Stimulated activated CD4-positive, alpha-beta T cell treated with anti-CD3 and anti-CD28 coated beads, Interleukin-15, amount 100 ng/mL, for 1 hour (primary cell): ENCODE measurements at places on chromosomes 11 and 22.

DNA sequence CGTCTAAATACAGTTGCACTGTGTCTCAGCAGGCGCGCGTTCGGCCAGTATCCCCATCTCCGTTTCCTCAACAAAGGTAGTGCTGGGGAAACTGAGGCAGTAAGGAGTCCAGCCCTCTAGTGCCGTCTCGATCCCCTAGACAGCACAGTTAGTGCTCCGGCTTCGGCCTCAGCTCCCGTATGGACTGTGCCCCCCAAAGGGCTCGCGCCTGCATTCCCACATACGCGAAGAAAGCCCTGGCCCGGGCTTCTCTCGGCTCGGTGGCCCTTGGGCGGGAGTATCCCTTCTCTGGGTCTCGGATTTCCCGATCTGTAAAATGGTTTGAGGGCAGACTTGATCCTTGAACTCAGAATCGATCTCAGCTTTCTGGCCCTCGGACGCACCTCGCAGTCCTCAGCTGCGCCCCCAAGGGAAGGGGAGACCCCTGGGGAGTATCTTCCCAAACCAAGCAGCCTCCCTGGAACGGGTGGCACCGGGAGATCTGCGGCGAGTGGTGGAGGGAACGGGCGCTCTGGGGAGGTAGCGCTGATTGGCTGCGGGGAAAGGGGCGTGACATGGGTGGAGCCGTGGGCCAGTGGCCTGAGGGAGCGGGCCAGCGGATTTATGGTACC, 759 bp upstream of the PEX16 start:
- no peak for DNase-seq

DNA sequence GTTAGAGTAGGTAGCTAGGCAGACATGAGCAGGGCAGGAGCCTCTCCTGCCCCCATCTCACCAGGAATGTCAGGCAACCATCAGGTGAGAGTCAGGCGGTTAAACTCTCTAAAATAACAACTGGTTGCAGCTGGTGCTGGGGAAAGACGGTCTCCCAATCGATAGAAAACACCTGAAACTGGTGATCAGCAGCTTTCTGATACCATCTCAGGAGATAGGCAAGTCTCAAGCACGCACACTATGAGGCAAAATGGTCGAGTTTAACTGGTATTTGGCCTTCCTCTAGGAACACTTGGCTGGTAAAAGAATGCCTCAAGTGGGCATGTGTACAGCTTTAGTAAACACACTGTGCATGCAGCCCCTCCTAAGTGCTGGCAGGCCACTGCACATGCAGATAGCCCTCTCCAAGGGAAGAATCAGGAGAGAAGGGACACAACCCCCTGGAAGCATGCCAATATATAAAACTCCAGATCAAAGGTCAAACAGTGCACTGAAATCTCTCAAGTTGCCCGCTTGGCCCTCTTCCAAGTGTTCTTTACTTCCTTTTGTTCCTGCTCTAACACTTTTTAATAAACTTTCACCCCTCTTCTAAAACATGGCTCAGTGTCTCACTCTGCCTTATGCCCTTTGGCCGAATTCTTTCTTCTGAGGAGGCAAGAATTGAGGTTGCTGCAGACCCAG, 88.7 kb downstream of the USP35 start:
- no peak for DNase-seq

DNA sequence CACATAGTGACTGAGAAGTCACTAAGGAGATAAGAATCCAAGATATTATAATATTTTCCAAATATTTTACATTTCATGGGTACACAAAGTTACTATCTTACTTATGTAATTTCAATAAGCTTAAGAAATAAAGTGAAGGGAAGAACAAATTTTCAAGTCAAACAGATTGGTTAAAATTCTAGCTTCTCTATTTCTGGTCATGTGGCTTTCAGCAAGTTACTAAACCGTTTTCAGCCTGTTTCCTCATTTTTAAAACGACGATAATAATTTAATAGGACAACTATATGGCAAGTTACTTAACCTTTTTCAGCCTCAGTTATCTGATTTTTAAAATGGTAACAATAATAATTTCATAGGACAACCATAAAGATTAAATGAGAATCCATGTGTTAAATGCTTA, 15.6 kb downstream of the DCUN1D5 start:
- no peak for DNase-seq

DNA sequence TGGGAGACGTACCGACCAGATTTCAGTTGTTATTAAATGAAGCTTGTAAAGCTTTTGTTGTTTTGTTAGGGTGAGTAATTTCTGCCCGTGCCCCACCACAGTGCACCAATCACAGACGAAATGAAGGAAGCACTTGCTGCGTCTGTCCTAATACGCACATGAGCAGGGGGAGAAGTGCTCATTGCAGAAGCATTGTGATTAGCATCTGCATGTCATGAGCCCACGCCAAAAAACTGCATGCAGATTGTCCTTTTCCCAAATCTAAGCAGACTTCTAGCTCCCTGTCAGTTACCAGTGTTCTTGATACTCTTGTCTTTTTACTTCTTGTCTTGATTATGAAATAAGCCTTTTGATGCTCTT, 15.5 kb downstream of the RBX1 start:
- DNase-seq, result no peak

- DNase-seq, result no peak
Observed at GRCh38 chr11:17388609-17389210, at the start of gene KCNJ11. Gene KCNJ11, minus strand, starts transcription at chr11:17388659. Its CDS starts 568 bp downstream, at chr11:17388091.

DNA sequence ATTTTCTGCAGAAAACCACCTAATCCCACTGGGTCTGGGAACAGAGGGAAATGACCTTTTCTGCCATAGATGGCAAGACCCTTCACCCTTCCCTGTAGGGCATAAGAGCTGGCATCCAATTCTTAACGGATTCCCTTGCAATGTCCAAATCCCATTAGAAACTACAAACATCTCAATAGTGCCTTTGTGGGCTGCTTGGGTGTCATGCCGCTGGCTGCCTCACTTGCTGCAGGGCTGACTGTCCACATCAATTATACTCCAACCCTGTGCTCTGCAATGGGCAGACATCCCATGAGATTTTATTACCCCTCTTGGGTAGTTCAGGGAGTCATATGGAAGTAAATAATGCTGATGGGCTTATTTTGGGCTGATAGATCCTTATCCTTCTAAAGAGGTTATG, 7.3 kb downstream of the GRAP2 start:
- DNase-seq, result no peak

DNA sequence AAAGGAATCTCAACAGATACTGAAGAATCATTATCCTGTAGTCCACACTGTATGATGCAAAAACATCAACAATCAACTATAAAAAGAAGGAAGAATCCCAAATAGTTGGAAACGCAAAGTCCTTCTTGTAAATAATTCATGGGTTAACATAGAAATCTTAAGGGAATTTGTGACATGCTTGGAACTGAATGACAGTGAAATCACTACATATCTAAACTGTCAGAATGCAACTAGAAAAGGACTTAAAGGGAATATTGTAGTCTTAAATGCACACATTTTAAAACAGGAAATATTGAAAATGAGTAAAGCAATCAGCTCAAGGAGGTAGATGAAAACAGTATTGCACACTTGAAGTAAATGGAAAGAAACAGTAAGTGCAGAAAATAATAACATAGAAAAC, 147.6 kb upstream of the MPPED2 start:
- no peak for DNase-seq

DNA sequence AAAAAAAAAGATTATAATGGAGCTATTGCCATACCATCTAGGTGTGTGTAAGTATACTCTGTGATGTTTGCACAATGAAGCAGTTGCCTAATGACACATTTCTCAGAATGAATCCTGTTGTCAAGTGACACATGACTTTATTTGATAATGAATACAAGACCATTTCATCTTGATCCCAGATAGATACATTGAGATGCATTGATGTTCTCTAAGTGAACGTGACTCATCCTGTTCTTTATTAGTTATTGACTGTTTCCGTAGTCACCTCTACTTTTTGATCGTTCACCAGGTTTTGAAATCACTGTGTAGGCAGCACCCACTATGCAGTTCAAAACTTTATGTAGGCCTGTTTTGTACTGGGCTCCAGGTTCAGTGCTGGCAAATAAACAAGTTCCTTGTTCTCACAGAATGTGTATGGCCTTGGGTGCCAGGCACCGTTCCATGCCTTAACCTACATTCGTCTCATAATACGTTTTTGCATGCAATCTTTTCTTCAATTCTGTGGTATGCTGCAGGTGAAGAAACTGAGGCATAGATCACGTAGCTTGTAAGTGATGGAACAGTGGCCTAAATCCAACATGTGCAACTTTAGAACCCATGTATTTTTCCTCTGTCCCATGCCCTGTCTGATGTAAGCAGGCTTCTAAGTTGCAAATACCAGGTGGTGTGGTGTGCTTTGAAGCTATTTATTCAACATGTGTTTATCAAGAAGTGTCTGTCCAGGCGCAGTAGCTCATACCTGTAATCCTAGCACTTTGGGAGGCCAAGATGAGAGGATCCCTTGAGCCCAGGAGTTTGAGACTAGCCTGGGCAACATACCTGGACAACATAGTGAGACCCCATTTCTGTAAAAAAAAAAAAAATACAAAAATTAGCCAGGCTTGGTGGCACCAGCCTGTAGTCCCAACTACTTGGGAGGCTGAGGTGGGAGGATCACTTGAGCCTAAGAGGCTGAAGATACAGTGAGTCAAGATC, 10.4 kb downstream of the SREBF2 start:
- no peak for DNase-seq
